Cardiac muscle cell (in vitro differentiated cells and primary cell): ENCODE measurements at places on chromosomes 1 and 21. TPM values are rescaled to one million over a fixed set of nuclear protein-coding genes. Genes with fewer than 3 reads are reported as not detected.
A peak's percentile ranks its signal among the peaks of the same experiment; 100 is the strongest.

HORMAD1 gene
- not detected in 2 replicates for total RNA-seq

CCDC185 gene
- not detected in 2 replicates for total RNA-seq

PLA2G2F gene
- total RNA-seq = not detected in 2 replicates

ARV1 gene
- total RNA-seq = 18.4 and 21.1 TPM in 2 replicates

HPDL gene
- 1.4 and 3.3 TPM in 2 replicates for total RNA-seq

NOS1AP gene
- 4.9 and 5.3 TPM in 2 replicates for total RNA-seq

- no peak for DNase-seq
These were observed 26.2 kb downstream of the ERI3 start for GRCh38 chr1:44328671-44329416.

GRCh38 chr1:89929467-89930063 lies 65.3 kb upstream of the ZNF326 start:
- no peak for DNase-seq

- no peak for DNase-seq
These were observed 17.7 kb upstream of the PIK3R3 start for GRCh38 chr1:46150085-46150484.

- DNase-seq = peak; percentile 94
These were observed 90.0 kb downstream of the GLUL start for GRCh38 chr1:182301467-182302198.

DNA sequence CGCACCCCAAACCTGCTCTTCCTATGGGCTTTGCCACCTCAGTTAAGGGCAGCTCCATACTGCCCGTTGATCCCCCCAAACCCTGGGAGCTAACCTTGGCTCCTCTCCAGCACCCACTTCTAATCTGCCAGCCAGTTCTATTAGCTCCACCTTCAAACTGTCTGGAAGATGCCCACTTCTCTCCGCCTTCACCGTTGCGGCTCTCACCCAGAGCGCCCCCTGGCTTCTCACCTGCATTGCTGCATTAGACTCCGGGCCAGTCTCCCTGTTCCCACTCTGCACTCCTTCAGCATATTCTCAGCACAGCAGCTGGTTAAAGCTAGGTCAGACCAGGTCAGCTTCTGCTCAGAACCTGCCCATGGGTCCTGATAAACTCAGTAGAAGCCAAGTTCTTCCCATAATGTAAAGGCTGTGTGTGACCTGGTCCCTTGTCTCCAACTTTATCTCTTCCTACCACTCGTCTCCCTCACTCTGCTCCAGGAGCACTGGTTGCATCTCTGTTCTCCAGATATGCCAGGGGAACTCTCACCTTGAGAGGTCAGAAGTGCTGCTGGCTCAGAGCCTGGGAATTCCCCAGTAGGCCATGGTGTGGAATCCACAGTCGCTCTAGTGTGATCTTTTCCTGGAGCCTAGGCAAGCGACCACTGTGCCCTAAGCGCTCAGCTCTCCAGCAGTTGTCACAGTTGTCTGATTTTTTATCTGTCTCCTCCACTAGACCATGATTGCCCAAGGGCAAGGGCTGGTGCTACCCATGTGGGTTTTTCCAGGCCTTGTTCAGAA lies 150.3 kb downstream of the HMGB4 start:
- DNase-seq = peak; percentile 6

DNA sequence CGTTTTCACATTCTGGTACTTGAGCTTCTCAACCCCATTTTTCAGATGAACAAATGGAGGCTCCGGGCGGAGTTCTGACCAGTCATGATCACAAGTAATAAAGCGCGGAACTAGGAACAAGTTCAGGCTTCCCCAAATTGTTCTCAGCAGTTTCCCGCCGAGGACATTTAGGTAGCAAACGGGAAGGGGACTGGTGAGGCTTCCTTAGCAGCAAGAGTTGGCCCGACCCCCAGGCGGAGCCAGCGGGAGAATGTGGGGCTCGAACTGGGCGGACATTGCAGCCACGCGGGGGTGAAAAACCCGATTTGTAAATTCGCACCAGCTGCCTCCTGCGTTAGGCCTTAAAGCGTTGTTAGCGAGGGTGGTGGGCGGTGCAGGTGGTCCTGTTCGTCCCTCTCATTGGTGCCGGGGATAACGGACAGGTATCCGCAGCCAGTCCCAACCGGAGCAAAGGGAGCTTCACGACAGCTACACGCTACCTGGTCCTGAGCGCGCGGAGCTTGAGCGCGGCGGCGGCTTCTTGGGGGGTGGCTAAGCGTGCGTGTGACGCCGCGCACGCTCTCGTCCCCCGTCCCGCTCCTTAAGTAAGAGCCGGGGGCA lies 15.3 kb downstream of the SEMA6C start:
- DNase-seq = peak; percentile 87

DNA sequence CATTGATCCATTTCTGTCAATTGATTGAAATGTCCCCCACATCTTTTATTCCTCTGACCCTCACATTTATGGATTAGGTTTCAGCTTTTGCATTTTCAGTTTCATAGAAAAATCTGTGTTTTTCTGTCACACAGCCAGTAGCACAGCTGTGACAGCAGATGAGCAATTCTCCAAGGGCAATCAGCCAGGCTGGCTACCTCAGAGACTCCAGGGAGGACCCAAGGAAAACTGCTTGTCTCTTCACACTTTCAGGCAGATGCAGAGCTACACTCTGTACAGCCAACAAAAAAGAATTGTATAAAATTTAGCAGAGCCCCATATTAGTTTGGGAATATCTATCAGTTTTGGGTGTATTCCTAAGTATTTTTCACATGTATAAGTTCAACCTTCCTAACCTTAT lies 257.2 kb downstream of the LRRC7 start:
- DNase-seq = peak; percentile 9

GRCh38 chr1:220527279-220527907 lies 543 bp upstream of the MARK1 start:
- DNase-seq = peak; percentile 49

DNA sequence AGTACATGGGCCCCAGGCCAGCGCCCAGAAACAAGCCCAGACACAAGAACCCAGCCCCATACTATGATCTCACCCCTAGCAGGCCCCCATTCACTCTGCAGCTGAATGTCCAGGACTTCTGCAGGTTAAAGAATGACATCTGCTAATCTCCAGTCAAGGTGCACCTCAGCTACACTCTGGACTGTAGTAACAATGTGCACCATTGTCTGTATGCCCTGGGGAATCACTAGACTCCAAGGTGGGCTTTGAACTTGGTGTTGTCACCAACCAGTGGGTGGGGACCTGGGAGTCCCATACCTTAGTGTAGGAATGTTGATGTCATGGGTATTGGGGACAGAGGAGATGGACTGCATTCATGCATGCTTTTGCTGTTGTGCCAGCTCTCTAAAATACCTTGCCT lies 10.3 kb downstream of the KCNE1 start:
- no peak for DNase-seq

GRCh38 chr21:45164838-45165237 lies 90.5 kb downstream of the ADARB1 start:
- DNase-seq = no peak

GRCh38 chr1:51616903-51617708 lies at the start of gene OSBPL9:
TSS of gene OSBPL9 (plus strand) at chr1:51617092. CDS start at chr1:51617111, 19 bp downstream.
- peak; percentile 94 for DNase-seq

- DNase-seq = peak; percentile 39
These were observed 682.6 kb downstream of the RWDD3 start for GRCh38 chr1:95916616-95917015.

GRCh38 chr1:200240656-200241055 lies 169.2 kb downstream of the ZNF281 start:
- no peak for DNase-seq
